Testis (tissue), 5 donors: ENCODE measurements at places on chromosomes 3 and 15. TPM values are rescaled to one million over a fixed set of nuclear protein-coding genes. Genes with fewer than 3 reads are reported as not detected.
A peak's percentile ranks its signal among the peaks of the same experiment; 100 is the strongest.

C3orf85 gene
- not detected for total RNA-seq

ARGFX gene
- 0.31 TPM for total RNA-seq

NRG4 gene
- 14.6 TPM for total RNA-seq

CDHR4 gene
- total RNA-seq, result 5.9 TPM

CNTN6 gene
- total RNA-seq, result 0.31 TPM

TMEM207 gene
- total RNA-seq, result 0.19 TPM

PYGO1 gene
- total RNA-seq, result 8.6 TPM

CSPG5 gene
- total RNA-seq, result 2.7 TPM

CACNA1D gene
- total RNA-seq, result 39.0 TPM

TRPM7 gene
- 52.2 TPM for total RNA-seq

GRCh38 chr3:123816673-123817207, 67.4 kb downstream of the MYLK start:
- no peak for DNase-seq

DNA sequence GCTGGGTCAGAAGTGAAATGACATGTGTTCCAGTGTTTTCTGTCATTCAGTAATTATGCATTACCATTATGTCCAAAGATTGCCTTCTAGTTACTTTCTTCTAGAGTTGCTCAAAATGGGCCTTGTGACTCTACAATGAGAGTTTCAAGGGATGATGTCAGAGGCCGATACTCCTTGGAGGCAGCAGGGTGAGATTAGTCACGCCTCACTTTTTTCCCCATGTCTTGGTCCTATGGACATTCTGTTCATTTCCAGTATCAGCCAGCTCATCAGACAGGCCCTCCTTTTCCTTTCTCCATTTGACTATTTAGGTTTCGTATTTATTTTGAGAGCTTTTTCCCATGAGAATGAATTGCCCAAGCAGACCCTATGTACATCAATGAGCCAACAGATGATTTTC, 17.5 kb downstream of the VGLL3 start:
- DNase-seq, result no peak

- DNase-seq, result no peak
These were observed 34.8 kb downstream of the PDHB start for GRCh38 chr3:58398669-58399333.

GRCh38 chr3:169348929-169349621, 314.4 kb downstream of the MECOM start:
- DNase-seq, result no peak

DNA sequence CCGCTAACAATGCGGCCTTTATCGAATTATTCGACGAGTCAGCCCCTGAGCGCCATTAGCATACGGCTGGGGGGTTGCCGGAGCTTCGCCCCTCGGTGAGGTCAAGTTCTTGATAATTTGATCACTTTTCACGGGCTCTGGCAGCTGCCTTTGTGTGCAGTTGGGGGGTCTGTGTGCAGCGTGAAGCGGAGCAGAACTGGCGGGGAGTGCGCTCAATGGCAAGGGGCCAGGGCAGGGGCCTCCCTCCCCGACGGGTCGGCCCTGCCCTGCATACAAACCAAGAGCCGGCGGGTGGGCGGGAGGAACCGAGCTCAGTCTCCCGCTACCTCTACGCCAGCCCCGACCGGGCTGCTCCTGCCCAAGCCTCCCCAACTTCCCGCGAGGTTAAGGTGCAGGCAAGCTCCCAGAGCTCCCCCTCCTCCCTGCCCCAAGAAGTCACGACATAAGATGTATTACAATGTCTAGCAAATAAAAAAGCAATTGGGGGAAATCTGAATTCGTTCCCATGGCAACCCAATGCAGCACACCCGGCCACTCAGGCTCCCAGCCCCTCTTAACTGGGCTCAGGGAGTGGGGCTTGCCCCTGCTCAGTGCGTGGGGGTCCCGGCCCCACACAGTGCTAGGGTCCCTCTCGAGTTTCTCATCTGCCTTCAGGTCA, 34.1 kb upstream of the POLG start:
- no peak for DNase-seq

GRCh38 chr3:96416549-96417255, 397.7 kb upstream of the EPHA6 start:
- no peak for DNase-seq

DNA sequence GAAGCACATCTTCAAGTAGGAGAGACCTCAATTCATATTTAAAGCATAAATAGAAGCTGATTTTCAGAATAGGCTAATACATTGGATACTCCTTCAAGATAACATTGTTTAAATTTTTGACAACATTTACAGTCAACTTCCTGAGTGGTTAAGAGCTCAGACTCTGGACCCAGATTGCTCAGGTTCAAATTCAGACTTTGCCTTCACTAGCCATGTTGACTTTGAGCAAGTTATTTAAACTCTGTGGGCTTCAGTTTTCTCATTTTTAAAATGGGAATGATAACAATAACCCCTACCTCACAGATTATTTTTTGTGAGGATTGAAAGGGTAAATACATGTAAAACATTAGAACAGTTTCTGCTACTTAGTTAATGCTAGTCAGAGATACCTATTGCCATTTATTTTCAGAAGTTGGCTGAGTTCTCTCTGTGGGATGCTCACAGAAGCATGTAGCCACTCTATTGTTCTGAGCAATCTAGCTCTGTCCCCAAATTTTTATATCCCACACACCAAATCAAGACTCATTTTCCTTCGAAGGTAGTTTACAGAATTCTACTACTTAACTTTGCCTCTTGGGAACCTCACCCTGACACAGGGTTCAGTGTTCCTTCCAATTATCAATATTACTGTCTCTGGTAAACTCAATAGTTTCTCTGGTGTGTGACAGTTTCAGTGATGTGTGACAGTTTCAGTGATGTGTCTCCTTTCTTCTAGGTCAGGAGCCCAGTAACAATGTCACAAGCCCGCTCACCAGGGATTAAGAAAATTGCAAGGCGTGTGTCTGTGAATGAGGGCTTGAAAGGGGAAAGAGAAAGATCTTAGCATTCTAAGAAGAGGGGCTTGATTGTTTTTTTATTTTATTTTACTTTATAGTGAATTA, 79.4 kb upstream of the OSTN start:
- no peak for DNase-seq

GRCh38 chr3:47370887-47371697, 9.7 kb upstream of the PTPN23 start:
- no peak for DNase-seq

DNA sequence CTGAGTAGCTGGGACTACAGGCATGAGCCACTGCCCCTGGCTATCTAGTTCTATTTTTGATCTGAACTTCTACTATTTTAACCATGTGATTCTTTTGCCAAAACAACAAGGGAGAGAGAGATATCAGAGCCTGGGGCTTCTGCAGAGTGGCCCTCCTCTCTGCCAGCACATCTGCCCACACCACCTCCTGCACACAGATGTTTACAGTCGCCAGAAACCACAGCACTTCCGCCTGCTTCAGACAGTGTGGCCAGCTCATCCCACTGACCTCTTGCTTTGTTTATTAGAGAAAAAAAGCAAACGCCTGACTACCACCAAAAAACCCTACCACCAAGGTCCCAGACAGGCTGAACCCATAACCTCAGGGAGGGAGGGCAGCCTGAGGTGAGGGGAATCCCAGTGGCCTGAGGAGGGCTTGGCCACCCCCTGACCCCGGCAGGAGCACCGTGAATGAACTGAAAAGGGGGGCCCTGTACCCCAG, 85.9 kb upstream of the ABHD2 start:
- no peak for DNase-seq

- no peak for DNase-seq
These were observed 50.4 kb downstream of the KLF13 start for GRCh38 chr15:31377030-31377429.

GRCh38 chr3:131387796-131388489, 6.4 kb downstream of the NUDT16 start:
- DNase-seq, result no peak

GRCh38 chr3:129295286-129295685, 16.6 kb downstream of the HMCES start:
- no peak for DNase-seq

- no peak for DNase-seq
These were observed 4.2 kb downstream of the PAQR5 start for GRCh38 chr15:69302929-69303328.

GRCh38 chr3:126859415-126860246, 123.3 kb upstream of the PLXNA1 start:
- DNase-seq, result no peak

DNA sequence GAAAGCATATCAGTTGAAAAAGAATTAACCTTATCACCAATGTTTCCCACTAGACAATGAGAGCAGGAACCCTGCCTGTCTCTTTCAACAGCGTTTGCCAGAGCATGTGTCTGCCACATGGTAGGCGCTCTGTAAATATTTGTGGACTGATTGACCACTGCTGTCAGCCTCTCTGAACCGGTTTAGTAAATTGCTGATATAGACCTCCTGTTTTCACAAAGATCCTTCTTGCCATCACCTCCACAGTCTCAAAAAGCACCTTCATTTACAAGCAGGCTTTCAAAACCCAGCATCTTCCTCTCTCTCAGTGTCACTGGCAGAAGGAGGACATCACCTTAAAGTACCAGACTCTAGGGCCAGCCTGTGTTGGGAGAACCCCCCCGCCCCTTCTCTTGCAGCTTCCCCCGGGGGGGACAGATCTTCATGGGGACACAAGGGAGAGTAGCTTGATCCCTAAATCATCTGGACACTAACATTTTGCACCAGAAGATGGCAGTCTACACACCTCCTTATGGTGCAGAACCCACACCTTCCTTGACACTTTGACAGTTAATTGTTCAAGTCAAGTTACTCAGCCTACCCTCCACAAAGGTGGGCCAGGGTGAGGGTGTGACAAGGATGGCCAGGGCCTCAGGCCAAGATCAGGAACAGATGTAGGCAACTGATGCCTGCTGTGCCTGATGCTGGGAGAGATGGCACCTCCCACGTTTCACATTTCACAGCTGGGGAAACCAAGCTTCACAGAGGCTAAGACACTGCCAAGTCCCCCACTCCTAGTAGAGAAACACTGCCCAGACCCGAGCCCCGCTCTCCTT, 37.8 kb upstream of the USP3 start:
- peak; percentile 51 for DNase-seq

GRCh38 chr3:171778493-171778892, 31.8 kb downstream of the PLD1 start:
- no peak for DNase-seq

- no peak for DNase-seq
These were observed 92.0 kb downstream of the FBN1 start for GRCh38 chr15:48553559-48553958.

- no peak for DNase-seq
These were observed 47.7 kb downstream of the BDH1 start for GRCh38 chr3:197508051-197508451.

- DNase-seq, result no peak
These were observed 36.1 kb downstream of the SENP8 start for GRCh38 chr15:72154316-72154715.

DNA sequence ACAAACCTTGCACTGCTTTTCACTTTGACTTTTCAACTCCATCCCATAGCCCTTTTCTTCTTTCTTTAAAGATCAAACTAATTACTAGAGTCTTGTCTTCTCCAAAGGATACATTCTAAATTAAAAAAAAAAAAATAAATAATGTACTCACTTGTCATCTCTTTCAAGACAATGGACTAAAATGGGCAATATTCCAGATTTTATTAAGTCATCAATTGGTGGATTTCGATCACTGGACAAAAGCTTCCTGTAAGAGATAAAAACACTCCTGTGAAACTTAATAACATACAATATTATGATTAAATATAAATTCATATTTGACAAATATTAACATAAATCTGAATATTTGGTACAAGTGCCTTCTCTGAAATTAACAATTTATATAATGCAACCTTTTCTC, 34.1 kb downstream of the KPNA4 start:
- no peak for DNase-seq

- no peak for DNase-seq
These were observed 2.5 kb downstream of the TM4SF1 start for GRCh38 chr3:149374793-149375500.
